ENCODE measurements at places on chromosomes 5 and 9.

- no peak for DNase-seq
Measured at GRCh38 chr5:145483212-145483611, 351.9 kb downstream of the PRELID2 start.

DNA sequence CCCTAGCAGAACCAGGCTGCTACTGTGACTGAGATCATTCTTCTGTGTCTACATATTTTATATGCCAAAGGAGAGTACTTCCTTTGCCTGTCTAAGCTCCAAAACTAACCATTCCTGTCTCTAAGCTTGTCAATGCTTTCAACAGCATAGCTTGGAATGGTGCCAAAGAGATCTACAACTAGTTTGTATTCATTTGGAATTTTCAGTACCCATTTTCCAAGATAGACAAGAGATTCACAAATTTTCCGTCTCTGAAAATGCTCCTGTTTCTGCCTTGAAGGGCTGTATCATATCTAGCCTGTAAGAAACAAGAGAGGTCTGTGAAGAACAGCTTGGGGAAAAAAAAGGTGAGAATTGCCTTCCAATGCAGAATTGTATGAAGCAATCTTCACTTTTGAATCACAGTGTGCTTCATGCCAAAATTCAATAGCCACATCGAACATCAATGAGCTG lies 334.4 kb upstream of the ACTBL2 start:
- no peak for DNase-seq

- DNase-seq: no peak
Measured at GRCh38 chr9:6641561-6641960, 4.0 kb downstream of the GLDC start.

- no peak for DNase-seq
Measured at GRCh38 chr5:89377767-89378455, 494.9 kb upstream of the MEF2C start.

GRCh38 chr9:15786616-15787015 lies 233.8 kb downstream of the CCDC171 start:
- no peak for DNase-seq

DNA sequence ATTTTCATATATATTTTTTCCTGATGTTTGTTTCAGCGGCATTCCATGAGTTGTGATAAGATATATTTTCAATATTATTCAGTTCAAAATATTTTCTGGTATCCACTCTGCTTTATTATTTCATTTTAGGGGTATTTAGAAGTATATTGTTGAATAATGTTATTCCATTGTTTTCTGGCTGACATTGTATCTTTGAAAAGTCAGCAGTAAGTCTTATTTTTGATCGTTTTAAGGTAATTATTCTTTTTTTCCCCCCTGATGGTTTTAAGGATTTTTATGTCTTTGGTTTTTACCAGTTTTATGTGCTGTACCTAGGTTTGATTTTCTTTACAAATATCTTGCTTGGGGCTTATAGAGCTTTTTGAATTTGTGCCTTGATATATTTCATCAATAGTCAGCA lies 6.6 kb upstream of the GLRA1 start:
- no peak for DNase-seq

DNA sequence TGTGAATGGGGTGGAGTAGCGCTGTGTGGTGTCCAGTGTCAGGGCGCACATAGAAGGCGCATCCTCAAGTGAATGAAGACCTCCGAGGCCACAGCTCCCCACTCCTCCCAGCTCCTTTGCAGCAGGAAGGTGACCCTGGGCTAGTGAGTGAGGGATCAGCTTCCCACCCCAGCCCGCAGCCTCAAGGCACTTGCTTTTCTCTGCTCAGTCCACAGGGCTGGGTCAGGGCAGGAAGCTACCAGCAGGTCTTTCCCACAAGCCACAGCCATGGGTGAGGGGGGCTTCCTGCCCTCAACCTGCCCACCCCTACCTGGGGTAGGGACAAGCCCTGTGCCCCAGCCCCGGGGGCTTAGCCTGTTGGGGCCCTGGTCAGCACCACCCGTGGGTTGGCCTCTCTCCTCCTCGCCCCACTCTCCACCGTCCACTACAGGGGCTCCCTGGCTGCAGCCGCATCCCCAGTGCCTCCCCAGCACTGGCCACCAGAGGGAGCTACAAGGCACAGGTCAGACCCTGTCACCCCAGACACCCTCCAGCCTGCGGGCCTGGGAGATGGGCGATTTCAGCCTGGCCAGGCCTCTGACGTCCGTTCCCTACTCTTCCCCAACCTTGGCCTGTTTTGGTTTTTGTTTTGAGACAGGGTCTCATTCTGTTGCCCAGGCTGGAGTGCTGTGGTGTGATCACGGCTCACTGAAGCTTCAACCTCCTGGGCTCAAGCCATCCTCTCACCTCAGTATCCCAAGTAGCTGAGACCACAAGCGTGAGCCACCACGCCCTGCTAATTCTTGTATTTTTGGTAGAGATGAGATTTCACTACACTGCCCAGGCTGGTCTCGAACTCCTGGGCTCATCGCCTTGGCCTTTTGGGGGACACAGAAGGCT lies 1.3 kb upstream of the ABCA2 start:
- peak; percentile 54 for DNase-seq

- no peak for DNase-seq
Measured at GRCh38 chr5:97575322-97575721, 392.3 kb upstream of the RIOK2 start.

GRCh38 chr9:14453286-14453685 lies 139.3 kb upstream of the NFIB start:
- DNase-seq: no peak

DNA sequence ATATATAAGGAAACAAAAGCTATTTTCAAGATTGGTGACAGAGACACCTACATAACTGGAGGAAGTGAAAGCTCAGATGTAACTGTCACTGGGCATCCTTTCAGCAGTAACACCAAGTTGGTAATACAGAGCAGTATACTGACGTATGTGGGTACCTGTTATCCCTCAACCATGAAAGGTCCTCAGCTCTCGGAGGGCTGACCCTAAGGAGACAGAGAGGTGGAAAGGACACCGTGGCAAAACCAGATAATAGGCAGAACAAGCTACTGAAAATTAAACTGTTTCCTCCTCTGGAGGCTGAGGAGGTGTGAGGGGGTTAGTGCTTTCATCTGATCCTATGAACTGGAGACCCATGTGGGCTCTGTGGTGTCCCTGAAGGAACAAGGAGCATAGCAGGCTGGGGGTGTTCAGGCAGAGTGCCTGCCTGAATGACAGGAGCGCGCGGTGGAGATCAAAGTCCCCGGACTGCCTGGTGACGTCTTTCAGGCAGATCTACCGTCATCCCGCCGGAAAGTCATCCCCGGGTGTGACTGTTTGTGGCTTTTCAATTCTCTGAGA lies 130.2 kb upstream of the FSTL4 start:
- DNase-seq: no peak

DNA sequence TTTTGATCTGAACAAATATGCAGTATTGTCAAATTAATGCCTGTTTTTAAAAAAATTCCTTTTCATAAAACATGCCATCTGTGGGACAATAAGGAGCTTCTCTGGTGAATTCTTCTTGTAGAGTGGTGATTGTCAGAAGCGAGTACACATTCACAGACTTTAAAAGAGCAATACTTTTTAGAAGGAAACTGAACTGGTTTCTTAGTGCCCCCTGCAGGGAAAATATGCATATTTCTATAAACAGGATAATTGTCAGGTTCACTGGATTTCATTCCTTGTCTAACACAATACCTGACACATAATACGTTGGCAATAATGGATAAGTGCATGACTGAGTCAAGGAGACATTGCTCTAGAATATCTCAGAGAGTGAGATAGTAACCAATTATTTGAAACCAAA lies 133.7 kb downstream of the KIF4B start:
- no peak for DNase-seq

DNA sequence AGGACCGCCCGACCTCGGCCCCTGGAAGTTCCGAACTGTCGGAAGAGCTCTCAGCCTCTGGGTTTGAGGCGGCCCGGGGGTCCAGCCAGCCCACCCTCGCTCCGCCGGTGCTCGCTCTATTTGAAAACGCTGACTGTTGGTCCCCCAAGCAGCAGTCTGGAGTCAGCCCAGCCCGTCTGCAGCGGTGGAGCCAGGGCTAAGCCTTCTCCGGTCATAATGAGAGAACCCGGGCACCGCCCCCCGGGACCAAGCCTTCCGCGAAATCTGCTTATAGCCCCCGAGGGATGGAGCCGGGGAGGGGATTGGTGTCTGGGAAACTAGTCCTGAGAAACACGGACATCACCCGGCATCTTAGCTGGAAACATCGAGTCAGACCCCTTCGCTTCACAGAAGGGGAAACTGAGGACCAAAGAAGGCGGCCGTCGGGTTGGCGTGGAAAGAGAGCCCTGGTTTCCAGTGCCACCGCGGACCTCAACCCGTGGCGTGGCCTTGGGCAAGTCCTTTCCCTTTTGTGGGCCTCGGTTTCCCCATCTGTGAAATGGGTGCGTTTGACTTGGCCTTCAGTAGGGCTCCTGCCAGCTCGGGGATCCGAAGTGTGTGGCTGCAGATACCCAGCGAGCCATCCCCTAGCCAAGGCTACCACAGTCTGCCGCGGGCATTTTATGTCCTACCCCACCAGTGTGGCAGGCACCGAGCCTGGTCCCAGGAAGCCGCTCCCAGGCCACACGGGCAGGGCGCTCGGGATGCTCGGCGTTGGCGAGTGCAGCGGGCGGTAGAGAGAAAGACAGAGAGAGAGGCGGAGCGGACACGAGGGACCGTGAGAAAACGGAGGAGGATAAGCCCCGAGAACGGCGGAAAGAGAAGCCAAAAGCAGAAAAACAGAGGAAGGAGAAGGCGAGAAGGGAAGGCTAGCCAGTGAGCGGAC lies 857 bp downstream of the ADAM19 start:
- no peak for DNase-seq

DNA sequence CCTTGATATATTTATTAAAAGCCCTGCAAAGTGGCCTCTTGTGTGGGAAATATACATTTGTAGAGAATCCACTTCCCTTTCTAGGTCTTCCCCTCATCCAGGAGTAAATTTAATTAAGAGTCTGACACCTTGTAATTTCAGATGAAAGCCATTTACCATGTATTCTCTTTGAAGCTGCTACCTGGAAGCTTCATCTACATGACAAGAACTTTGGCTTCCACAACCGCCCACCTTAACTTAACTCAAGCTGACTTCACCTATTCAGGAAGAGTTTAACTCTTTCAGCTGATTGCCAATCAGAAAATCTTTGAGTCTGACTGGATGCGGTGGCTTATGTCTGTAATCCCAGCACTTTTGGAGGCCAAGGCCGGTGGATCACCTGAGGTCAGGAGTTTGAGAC lies 899.9 kb downstream of the TAF11L14 start:
- DNase-seq: no peak

GRCh38 chr9:133171161-133171961 lies 7.6 kb upstream of the GBGT1 start:
- DNase-seq: no peak

GRCh38 chr5:121108725-121109124 lies 644.6 kb downstream of the PRR16 start:
- DNase-seq: no peak

- no peak for DNase-seq
Measured at GRCh38 chr5:167993771-167994170, 297.7 kb upstream of the WWC1 start.

DNA sequence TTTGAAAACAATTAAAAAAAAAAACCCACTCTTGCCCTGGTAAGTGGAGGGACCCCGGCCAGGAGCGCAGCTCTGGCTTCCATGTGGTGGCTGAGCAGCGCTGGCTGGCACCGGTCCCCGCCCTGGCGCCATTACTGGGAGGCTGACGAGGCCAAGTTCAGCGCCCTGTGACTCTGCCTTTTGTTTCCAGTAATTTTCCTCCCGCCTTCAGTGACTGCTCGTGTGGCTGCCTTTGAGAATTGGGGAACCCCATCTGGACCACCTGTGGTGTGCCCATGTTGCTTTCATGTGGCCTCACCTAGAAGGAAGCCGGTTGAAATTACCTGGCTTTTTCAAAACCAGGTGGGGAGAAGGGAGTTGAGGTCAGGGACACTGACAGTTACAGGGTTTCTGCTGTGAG lies 136.1 kb downstream of the GAPVD1 start:
- DNase-seq: no peak

DNA sequence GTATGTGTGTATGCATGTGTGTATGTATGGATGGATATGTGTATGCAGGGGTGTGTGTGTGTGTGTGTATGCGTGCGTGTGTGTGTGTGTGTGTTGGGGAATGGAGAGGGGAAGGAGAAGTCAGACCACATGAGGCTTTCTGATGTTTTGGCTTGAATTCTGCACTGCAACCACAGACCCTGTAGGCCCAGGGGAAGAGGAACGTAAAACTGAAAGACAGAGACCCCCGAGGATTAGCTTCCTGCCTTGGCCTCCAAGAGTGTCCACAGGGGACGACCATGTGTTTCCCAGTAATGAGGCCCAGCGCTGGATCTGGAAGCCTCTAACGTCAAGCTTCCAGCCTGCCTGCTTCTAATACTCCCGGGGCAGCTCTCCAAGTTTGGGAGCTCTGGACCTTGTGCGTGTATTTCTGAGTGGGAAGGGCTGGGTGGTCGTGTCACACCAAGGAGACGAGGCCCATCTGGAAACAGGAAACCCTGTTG lies 5.8 kb downstream of the DCANP1 start:
- DNase-seq: no peak

- DNase-seq: no peak
Measured at GRCh38 chr9:136401173-136401922, 1.4 kb upstream of the SNAPC4 start.

DNA sequence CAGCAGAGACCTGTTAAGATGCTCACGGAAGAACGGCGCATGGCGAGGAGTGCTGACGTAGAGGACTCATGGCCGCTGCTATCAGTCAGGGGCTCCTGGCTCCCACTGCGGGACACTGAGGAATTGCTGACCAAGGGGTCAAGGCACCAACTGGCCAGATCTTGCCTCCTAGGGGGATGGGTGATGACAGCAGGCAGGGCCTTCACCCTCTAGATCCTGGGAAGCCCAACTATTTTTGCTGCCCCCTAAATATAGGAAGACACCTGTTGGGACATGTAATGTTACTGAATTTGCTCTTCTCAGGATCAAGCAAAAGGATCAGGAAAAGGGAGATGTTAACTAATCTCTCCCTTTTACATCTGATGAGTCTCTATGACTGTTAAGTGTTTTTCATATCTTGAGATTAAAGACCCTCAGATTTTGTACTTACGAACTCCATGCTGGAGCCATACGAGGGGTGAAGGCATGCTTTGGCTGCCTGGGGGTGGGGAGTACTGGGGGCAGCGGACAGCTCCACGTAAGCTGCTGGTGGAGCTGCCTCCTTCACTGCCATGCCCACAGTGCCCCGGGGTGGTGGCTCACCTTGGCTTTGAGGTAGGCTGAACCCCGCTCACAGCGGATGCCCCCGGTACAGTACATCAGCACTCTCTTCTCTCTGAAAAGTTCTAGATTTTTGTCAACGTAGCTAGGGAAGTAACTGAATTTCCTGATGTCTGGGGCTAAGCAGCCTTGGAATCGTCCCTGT lies 28.1 kb downstream of the TSTD2 start:
- DNase-seq: no peak
